Naive thymus-derived CD4-positive, alpha-beta T cell (primary cell): ENCODE measurements at places on chromosomes 13 and 19. TPM values are rescaled to one million over a fixed set of nuclear protein-coding genes. Genes with fewer than 3 reads are reported as not detected.

Gene C2CD4C
- polyA plus RNA-seq = not detected

DNA sequence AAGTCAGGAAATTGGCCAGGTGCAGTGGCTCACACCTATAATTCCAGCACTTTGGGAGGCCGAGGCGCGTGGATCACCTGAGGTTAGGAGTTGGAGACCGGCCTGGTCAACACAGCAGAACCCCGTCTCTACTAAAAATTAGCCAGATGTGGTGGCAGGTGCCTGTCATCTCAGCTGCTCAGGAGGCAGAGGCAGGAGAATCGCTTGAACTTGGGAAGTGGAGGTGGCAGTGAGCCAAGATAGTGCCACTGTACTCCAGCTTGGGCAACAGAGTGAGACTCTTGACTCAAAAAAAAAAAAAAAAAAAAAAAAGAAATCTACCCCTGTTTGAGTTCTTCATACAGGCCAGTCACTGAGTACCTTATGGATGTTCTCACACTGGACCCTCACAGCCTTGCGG is 42.0 kb downstream of the SLC15A1 start:
- no peak for DNase-seq

DNA sequence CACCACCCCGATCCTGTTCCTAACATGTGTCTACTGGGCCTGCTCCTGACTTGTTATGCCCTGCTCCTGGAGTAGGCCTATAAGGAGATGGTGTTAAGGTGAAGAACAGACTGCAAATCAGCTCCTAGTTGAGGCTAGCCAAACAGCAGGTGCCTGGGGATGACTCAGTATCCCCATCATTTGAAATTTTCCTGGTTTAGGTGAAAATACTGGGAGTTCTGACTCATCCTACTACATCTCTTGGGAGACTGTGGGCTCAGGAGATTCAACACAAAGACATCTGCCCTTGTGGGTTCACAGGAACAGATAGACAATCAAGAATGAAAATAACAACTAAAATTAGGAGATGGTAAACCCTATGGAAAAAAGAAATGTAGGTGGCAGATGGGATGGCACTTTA is 41.2 kb downstream of the BRD4 start:
- DNase-seq = no peak

DNA sequence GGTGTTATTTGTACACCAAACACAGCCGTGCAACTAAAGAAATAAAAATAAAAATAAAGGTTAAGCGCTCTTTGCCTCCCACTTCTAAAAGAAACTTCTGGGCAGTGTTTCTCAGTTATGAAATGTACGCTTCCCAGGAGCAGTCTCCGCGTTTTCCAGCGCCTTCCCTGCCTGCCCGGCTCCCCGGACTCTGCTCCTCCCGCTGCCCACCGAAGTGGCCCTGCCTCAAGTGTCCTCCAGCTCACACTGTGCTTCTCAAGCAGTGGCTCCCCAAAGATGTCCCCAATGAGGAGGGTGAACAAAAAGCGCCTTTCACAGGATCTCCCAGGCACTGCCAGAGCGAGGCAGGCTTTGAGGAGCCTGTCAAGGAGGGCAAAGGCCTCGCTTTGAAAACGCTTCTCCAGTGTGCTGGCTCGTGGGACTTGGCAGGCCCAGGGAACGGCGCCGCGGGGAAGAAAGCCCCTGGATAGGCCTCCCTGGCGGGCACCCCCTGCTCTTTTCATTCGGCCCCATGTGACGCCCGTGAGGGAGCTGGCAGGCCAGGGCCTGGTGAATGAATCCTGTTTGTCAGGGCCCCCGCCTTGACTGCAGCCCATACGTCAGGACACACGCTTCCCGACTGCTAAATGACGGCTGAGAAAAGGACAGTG is 187.1 kb downstream of the FOXO1 start:
- DNase-seq = no peak
